ENCODE measurements at places on chromosomes 2 and 18. TPM values are rescaled to one million over a fixed set of nuclear protein-coding genes. Genes with fewer than 3 reads are reported as not detected.

CFAP65 gene
- total RNA-seq, result not detected

COL4A4 gene
- 0.23 TPM for total RNA-seq

ZC3H6 gene
- 19.6 TPM for total RNA-seq

PTH2R gene
- 0.27 TPM for total RNA-seq

RIT2 gene
- total RNA-seq, result not detected

ERFE gene
- total RNA-seq, result not detected

LYG2 gene
- not detected for total RNA-seq

OR6B2 gene
- total RNA-seq, result not detected

GRB14 gene
- total RNA-seq, result 0.91 TPM

ATP9B gene
- total RNA-seq, result 72.4 TPM

TSGA10 gene
- 8.3 TPM for total RNA-seq

SCG2 gene
- not detected for total RNA-seq

DNA sequence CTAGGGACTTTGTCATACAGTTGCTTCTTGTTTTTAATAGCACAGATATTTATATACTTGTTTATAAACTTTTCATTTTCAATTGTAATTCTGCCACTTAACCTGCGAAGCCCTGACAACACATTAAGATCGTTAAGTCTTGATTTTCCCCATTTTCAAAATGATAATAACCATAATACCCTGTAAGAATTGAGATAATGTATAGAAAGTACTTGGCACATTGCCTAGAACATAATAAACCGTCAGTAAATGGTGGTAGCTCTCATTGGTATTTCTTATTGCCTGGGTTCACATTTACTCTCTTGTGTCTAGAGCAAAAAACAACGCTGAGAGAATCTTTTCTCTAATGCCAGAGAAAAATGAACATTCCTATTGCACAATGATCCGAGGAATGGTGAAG, 18.6 kb downstream of the PTCD3 start:
- no peak overlapping the region for H3K27ac ChIP-seq
- H3K27me3 ChIP-seq, result no peaks in the 10 kb centered on the region
- H3K4me1 ChIP-seq, result no peaks in the 10 kb centered on the region

GRCh38 chr2:45585267-45585861, 25.7 kb downstream of the SRBD1 start:
- H3K27me3 ChIP-seq, result no peaks in the 10 kb centered on the region
- peaks cover 20% of the 10 kb centered on the region for H3K4me1 ChIP-seq
- H3K4me3 ChIP-seq, result no peak overlapping the region
- no peak for DNase-seq

DNA sequence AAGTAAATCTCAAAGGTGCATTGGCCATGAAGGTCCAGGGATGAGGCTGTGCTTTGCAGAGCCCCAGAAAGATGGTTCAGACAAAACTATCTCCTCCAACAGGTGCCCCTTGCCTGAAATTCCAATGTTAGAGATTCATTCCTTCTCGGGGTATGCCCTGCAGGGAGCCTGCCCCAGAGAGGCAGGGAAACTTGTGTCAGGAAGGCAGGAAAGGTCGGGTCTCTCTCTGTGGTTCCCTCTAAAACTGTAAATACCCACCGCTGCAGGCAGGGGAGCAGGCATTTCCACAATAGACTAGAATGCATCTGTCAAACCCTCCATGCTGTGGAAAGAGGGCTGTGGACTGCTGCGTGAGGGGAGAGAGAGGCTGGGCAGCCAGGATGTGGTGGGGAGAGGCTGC, 207.8 kb upstream of the SMAD2 start:
- peaks cover 4% of the 10 kb centered on the region for H3K36me3 ChIP-seq
- peaks cover 23% of the 10 kb centered on the region for H3K4me1 ChIP-seq
- H3K4me3 ChIP-seq, result peak overlapping the region; percentile 82
- peaks cover 63% of the 10 kb centered on the region for H3K27me3 ChIP-seq

GRCh38 chr18:62258616-62259015, 66.5 kb upstream of the TNFRSF11A start:
- no peak overlapping the region for H3K4me3 ChIP-seq
- no peak overlapping the region for H3K27ac ChIP-seq
- peaks cover 12% of the 10 kb centered on the region for H3K36me3 ChIP-seq
- no peaks in the 10 kb centered on the region for H3K4me1 ChIP-seq

DNA sequence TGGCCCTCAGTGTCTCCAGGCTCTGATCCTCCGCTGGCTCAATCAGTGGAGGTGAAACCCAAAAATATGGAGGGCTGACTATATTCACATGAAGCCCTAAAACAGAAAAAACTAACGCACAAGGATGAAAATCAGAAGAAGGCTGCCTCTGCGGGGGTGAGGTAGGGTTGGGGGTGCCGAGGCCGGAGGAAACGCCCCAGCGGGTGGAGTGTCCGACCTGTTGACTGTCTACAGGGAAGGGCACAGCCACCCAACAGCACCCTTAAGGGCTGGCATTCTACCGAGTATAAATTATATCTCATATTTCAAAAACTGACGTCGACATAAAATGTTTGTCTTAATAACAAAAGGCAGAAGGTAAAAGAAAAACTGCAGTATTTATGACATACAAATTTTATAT, 223.5 kb downstream of the HDAC4 start:
- peaks cover 15% of the 10 kb centered on the region for H3K36me3 ChIP-seq
- H3K4me1 ChIP-seq, result no peaks in the 10 kb centered on the region
- no peak overlapping the region for H3K4me3 ChIP-seq
- no peak overlapping the region for H3K27ac ChIP-seq

DNA sequence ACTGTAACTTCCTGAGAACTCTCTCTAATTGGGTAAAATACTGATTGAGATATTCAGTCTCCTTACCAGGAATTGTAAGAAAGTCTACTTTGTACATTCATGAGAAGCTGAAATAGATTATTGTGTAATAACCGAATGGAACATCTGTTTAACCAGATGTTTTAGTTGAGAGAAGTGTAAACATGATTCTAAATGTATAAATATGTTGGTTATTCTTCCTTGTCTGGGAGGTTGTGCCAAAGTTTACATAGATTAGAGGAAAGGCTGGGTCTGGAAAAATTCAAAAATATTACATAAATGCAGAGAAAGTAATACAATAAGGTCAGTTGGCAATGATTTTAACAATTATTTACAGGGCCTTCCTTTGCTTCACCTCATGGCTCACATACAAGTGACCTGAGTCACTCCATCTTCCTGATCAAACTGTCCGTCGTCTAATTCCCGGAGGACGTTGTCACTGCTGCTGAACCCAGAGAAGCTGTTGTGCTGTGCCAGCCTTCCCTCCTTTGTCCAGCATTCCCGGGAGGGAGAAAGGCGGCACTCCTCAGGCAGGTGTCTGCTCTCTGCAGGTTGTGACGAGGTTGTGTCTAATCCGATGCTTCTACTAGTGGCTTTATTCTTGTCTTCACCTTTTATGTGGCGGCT, 55.9 kb downstream of the MOB4 start:
- no peaks in the 10 kb centered on the region for H3K36me3 ChIP-seq
- H3K27ac ChIP-seq, result no peak overlapping the region
- no peaks in the 10 kb centered on the region for H3K27me3 ChIP-seq
- DNase-seq, result no peak
- no peaks in the 10 kb centered on the region for H3K4me1 ChIP-seq

- no peak for DNase-seq
- H3K4me3 ChIP-seq, result no peak overlapping the region
- no peaks in the 10 kb centered on the region for H3K27me3 ChIP-seq
- H3K4me1 ChIP-seq, result no peaks in the 10 kb centered on the region
Measured at GRCh38 chr2:138202762-138203161, 238.5 kb downstream of the HNMT start.

- no peaks in the 10 kb centered on the region for H3K36me3 ChIP-seq
- peaks cover 68% of the 10 kb centered on the region for H3K27me3 ChIP-seq
- H3K4me3 ChIP-seq, result no peak overlapping the region
- no peak overlapping the region for H3K27ac ChIP-seq
Measured at GRCh38 chr2:120693121-120693520, 42.5 kb upstream of the GLI2 start.

- H3K4me3 ChIP-seq, result no peak overlapping the region
- H3K4me1 ChIP-seq, result no peaks in the 10 kb centered on the region
- no peak for DNase-seq
- peaks cover 49% of the 10 kb centered on the region for H3K27me3 ChIP-seq
Measured at GRCh38 chr2:215418064-215418963, 17.6 kb downstream of the FN1 start.

GRCh38 chr2:98378196-98378595, 31.9 kb downstream of the CNGA3 start:
- peaks cover 73% of the 10 kb centered on the region for H3K27me3 ChIP-seq
- no peak for DNase-seq
- no peak overlapping the region for H3K4me3 ChIP-seq
- H3K36me3 ChIP-seq, result peaks cover 3% of the 10 kb centered on the region
- H3K4me1 ChIP-seq, result no peaks in the 10 kb centered on the region

DNA sequence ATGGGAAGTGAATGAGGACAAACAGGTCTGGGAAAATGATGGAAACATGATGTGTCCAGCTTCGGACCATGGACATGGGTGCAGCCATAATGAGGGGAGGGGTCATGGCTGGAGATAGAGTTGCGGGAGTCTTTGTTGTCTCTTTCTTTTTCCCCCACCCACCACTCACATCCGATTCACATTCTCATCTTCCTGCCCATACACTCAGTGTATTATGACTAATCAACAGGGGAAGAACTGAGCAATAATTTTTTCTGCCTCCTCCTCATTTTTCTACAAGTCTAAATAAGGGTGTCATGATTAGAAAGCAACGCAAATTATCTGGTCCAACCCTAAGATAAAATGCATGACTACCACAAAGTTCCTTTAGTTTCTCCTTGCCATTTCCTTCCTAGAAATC, 5.7 kb upstream of the SERPINB2 start:
- no peaks in the 10 kb centered on the region for H3K36me3 ChIP-seq
- peaks cover 33% of the 10 kb centered on the region for H3K27me3 ChIP-seq
- H3K27ac ChIP-seq, result no peak overlapping the region
- no peaks in the 10 kb centered on the region for H3K4me1 ChIP-seq
- DNase-seq, result no peak

DNA sequence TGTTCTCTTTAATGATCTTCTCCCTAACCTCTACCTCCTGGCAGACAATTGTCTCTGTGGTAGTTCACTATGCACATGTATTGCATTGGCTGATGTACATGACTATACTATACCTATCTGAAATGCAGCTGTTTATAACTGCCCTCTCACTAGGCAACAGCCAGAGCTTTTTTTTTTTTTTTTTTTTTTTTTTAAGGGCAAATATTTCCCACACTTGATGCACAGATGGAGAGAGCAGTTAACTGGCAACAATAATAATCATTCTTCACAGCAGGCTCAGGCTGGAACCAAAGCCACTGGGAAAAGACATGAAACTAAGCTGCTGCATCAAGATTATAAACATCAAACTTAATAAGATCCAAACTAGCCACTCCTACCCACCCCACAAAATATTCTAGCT, 707.7 kb downstream of the LRP1B start:
- no peak for DNase-seq
- no peaks in the 10 kb centered on the region for H3K4me1 ChIP-seq
- H3K4me3 ChIP-seq, result no peak overlapping the region
- no peaks in the 10 kb centered on the region for H3K36me3 ChIP-seq
- no peaks in the 10 kb centered on the region for H3K27me3 ChIP-seq

GRCh38 chr2:144146076-144146475, 373.8 kb downstream of the ZEB2 start:
- DNase-seq, result no peak
- H3K4me1 ChIP-seq, result no peaks in the 10 kb centered on the region
- H3K27ac ChIP-seq, result no peak overlapping the region

- DNase-seq, result no peak
- H3K27ac ChIP-seq, result no peak overlapping the region
- no peaks in the 10 kb centered on the region for H3K36me3 ChIP-seq
- no peaks in the 10 kb centered on the region for H3K4me1 ChIP-seq
- H3K4me3 ChIP-seq, result no peak overlapping the region
Measured at GRCh38 chr2:109459485-109459884, 154.3 kb downstream of the SEPTIN10 start.

DNA sequence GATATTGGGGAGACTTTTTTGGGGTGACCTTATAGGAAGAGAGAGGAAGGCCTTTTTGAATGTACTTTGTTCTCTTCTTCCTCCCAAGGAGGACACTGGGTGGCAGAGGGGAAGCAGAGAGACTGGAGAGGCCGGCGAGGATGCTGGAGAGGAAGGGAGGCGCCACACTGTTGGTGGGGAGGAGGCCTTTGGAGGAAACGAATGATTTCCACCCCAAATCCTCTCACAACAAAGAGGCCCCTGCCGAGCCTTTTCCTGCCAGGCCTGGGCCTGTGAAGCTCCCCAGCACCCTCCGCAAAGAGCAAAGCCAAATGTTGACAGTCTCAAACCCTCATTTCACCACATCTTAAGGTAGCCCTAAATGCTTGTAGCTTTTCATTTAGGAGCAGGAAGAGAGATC, 59.0 kb upstream of the UPP2 start:
- H3K36me3 ChIP-seq, result no peaks in the 10 kb centered on the region
- H3K4me3 ChIP-seq, result no peak overlapping the region
- no peak for DNase-seq
- peaks cover 5% of the 10 kb centered on the region for H3K4me1 ChIP-seq
- H3K27me3 ChIP-seq, result peaks cover 50% of the 10 kb centered on the region

DNA sequence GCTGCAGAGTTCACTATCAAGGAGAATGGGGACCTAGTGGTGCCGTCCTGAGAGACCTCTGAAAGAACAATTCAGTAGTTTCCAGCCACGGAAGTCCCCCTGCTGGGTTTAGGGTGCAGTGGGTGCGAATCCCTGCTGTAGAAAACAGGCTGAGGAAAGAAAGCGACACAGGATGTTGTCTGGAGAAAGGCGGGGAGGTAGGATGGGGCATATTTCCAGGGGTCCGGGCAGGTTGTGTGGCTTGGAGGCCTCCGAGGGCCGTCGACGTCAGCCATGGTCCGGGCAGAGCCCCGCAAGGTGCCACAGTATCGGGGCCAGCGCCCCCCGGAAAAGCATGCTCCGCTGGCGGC, 807 bp upstream of the CREB1 start:
- H3K27ac ChIP-seq, result no peak overlapping the region
- H3K4me1 ChIP-seq, result peaks cover 56% of the 10 kb centered on the region
- H3K4me3 ChIP-seq, result peak overlapping the region; percentile 95
- no peaks in the 10 kb centered on the region for H3K27me3 ChIP-seq
- peaks cover 3% of the 10 kb centered on the region for H3K36me3 ChIP-seq
- peak; percentile 70 for DNase-seq

- peaks cover 39% of the 10 kb centered on the region for H3K27me3 ChIP-seq
- H3K4me3 ChIP-seq, result no peak overlapping the region
- no peak overlapping the region for H3K27ac ChIP-seq
- peaks cover 2% of the 10 kb centered on the region for H3K36me3 ChIP-seq
Measured at GRCh38 chr2:196601430-196602306, 37.8 kb upstream of the CCDC150 start.

DNA sequence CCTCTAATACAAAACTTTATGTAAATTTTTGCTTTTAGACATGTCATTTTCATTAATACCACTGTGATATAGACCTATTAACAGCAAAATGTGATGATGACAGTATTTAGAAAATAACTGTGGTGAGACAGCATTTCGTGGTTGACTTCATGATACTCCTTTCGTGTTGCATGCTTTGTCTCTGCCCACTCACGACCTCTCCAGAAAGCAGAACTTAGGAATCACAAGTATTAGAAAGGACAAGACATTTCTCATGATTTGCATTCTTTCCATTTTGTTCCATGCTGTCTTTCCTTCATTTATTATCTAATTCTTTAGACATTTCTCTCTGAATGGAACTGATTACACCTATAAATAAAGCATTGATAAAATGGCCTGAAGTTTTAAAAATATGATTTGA, 85.2 kb upstream of the POU3F3 start:
- H3K27ac ChIP-seq, result no peak overlapping the region
- H3K4me3 ChIP-seq, result no peak overlapping the region
- no peak for DNase-seq

- H3K27ac ChIP-seq, result no peak overlapping the region
- H3K4me3 ChIP-seq, result peak overlapping the region; percentile 89
- peaks cover 2% of the 10 kb centered on the region for H3K36me3 ChIP-seq
- peaks cover 46% of the 10 kb centered on the region for H3K27me3 ChIP-seq
- peaks cover 7% of the 10 kb centered on the region for H3K4me1 ChIP-seq
Measured at GRCh38 chr18:25350489-25351251, 1.3 kb downstream of the ZNF521 start.

All from T-helper 17 cell (primary cell).